ENCODE measurements at places on chromosomes 12 and 14.

- no peak for DNase-seq
Measured at GRCh38 chr14:71121711-71122110, 214.5 kb downstream of the PCNX1 start.

- no peak for DNase-seq
Measured at GRCh38 chr12:63410197-63410596, 258.1 kb downstream of the DPY19L2 start.

DNA sequence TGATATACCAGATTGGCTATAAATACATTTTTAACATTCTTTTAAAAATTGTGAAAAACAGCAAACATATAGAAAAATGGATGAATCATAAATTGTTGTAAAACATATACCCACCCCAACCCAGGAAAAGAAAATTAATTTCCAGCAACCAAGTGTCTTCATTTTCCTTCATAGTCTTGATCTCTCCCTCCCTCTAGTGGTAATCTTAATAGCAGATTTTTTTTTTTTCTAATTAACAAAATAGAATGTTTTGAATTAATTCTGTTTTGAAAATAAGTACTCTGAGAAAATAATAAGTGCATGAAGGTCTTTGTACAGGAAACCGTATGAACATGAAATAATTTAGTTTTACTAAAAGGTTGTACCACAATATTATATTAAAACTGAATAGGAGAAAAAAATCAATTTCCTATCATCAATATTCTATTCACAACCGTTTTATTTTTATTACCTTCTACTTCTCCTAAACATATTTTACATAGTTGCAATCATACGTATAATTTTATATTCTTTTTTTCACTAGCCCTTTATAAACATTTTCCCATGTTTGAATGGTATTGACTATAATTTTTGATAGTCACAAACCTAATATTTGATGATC lies 7.0 kb downstream of the ETNK1 start:
- no peak for DNase-seq

DNA sequence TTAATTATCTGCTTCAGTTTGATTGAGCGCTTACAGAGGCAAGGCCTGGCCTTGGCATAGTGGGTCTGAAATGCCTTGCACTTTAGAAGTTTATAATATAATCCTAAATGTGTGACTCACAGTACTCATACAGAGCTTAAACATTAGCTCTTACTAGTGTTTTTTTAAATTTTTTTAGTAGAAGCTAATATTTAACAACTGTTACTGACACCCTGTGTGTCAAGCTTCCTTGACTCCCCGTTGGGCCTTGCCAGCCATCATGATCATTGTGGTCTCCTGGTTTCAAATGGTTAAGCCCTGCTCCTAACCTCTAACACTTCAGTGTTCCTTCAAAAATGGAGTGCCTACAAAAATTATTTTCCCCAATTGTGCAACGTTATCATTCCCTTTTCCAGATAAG lies 126.9 kb downstream of the GALC start:
- DNase-seq = no peak

DNA sequence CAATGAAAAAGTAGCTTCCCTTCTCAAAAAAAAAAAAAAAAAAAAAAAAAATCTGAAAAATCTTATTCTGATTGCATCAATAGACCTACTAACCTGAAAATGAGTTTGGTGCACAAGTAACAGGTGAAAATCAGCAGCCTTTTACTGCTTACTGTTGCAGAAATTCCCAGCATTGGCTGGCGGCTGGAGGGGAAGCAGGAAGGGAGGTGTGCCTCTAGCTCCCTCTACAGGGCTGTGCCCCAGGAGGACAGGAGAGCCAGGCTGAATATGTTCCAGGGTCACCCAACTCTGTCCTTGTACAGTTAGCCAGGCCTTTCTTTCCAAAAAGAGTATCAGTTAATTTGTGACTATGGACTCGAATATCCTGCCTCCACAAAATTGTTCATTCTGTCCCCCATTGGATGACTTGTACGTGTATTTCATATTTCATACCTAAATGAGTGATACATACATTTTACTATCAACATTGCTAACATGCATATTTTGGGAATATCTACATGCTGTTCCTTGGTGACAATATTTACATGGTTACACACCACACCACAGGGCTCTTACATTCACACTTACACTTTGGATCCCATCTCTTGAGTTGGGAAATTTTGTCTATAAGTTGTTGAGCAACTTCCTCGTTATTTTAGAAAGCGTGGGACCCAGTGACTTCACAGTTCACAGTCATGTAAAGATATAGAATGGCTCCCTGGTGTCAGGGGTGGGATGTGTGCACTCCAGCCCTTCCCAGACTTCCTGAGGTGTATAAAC lies 124.8 kb downstream of the SAMD4A start:
- peak; percentile 35 for DNase-seq

GRCh38 chr14:36944307-36945010 lies 227.9 kb downstream of the SLC25A21 start:
- no peak for DNase-seq

GRCh38 chr14:59358102-59358501 lies 107.1 kb downstream of the GPR135 start:
- DNase-seq = no peak

DNA sequence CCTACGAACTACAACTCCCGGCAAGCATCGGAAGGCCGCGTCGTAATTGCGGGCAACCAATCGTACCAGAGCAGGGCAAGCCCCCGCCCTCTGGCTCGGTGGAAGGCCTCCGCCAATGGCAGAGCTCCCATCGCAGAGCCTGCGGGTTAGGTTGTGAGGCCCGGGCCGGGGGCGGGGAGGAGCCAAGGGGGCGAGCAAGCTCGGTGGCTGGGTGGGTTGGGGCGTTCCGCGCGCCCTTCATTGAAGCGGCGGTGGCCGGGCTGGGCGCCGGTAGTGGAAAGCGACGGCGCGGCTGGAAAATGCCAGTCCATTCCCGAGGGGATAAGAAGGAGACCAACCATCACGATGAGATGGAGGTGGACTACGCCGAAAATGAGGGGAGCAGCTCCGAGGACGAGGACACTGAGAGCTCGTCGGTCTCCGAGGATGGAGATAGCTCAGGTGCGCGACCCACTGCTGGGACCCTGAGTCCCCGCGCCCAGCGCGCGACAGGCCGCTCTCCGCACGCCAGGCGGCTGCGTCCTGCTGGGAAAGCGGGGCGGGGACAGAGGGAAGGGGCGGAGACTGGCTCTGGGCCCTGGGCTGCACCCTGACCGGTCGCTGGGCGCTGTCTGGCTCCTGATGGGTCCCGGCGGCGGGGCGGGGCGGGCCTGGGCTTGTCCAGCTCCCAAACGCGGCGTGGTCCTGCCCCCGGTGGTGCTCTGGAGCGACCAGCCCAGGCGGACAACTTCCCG lies at the start of gene BRMS1L:
BRMS1L (plus strand) TSS at position 121 of the 734 bp plus-strand sequence; CDS start at position 300, 179 bp downstream.
- DNase-seq = peak; percentile 94

GRCh38 chr14:69034612-69035262 lies 55.6 kb upstream of the ACTN1 start:
- no peak for DNase-seq

GRCh38 chr12:114741940-114742339 lies 58.0 kb upstream of the TBX3 start:
- DNase-seq = no peak

GRCh38 chr12:60921541-60921940 lies 1325.7 kb downstream of the SLC16A7 start:
- no peak for DNase-seq

DNA sequence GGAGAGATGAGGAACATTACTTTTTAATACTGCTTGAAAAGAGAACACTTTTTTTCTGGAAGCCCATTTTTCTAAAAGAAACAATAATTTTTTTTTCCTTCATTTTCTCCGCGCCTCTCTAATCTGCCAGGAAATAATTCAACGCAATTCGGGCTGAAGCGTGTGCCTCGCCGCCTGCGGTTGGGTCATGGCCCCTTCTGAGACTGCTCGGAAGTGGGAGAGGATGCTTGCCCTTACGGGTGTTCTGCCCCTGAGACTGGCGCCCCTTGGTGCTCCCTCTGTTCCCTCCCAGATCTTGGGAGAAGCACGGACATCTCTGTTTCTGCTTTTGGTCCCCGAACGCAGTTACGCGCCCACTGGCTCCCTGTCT lies 332 bp upstream of the TBC1D30 start:
- no peak for DNase-seq

GRCh38 chr12:47894652-47895051 lies 10.1 kb downstream of the VDR start:
- no peak for DNase-seq

DNA sequence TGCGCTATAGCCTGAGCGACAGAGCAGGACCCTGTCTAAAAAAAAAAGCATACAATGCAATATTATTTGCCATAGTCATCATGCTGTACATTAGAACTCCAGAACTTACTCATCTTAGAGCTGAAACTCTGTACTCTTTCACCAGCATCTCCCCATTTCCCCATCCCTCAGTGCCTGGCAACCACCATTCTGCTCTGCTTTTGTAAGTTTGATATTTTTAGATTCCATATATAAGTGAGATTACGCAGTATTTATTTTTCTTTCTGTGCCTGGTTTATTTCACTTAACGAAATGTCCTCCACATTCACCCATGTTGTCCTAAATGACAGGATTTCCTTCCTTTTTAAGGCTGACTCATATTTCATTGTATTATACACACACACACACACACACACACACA lies 121.8 kb downstream of the BBS10 start:
- DNase-seq = no peak

- DNase-seq = peak; percentile 73
Measured at GRCh38 chr14:96741151-96741977, 55.8 kb upstream of the VRK1 start.

GRCh38 chr12:91383099-91383498 lies 200.5 kb upstream of the DCN start:
- DNase-seq = no peak

DNA sequence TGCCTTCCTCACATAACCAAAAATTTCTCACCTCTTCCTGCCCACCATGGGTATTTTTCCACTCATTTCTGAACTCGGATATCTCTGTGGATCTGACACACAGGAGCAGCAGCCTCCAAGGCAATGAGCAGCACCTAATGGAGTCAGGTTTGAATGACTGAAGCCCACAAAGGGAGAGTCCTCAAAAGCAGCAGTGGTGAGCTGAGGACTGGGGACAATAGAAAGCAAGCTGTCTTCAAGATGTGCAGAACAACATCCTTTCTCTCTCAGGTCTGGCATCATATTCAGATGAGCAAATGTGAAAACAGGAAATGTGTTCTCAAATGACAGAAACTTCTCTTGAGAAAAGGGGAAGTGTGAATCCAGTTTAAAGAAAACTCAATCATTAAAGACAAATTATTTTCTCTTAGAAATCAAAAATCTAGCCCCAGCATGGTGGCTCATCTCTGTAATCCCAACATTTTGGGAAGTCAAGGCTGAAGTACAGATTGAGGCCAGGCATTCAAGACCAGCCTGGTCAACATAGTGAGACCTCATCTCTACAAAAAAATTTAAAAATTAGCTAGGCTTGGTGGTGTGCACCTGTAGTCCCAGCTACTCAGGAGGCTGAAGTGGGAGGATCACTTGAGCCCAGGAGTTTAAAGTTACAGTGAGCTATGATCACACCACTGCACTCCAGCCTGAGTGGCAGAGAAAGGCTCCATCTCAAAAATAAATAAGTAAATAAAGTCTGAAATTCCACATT lies 54.2 kb downstream of the C12orf42 start:
- no peak for DNase-seq

GRCh38 chr14:55416866-55417265 lies 5.2 kb upstream of the ATG14 start:
- DNase-seq = no peak

DNA sequence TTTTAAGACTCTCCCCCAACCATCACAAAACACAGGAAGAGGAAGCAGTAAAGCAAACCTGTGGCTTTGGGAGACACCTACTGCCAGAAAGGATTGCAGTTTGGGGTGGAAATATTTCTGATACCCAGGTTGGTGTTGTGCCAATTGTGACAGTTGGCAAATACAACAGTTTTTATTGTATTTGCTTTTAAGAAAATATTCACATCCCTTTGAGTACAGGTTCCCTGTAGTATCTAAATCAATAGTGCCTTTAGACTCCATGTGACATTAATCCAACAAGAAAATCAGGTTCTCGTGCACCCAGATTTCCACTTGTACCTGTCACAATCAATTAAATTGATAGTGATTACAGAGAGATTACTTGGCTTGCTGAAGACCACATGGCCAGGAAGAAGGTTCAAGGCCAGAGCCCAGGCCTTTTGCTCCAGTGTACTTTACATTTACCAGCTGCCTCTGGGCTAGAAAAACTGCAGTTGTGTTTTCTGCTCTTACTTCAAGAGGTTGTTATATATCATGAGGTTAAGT lies 361.2 kb downstream of the ATP23 start:
- no peak for DNase-seq

- DNase-seq = no peak
Measured at GRCh38 chr14:25215607-25216006, 165.7 kb upstream of the STXBP6 start.

- no peak for DNase-seq
Measured at GRCh38 chr14:58829594-58829993, 191.8 kb downstream of the DACT1 start.

GRCh38 chr12:21296751-21297406 lies 37.8 kb downstream of the SLCO1A2 start:
- no peak for DNase-seq

DNA sequence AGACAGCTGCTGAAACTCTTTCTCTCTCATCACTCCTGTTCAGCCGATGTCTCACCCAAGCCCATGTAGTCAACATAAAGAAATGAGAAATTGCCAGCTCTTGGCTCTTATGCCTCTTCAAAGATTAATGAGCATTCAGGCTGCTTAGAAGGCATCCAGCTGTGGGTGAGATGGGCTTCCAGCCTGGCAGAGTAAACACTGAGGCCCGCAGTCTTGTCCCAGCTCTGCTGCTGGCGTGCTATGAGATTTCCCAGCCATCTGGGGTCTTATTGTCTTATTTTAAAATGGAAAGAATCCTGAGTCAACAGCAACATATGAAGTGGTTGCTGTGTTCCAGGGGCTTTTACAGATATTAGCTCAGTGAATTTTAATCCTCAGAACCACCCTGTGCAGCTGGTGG lies 12.6 kb downstream of the RXYLT1 start:
- DNase-seq = no peak

- no peak for DNase-seq
Measured at GRCh38 chr14:25103271-25103670, 53.3 kb upstream of the STXBP6 start.

GRCh38 chr12:73413051-73413450 lies 1124.6 kb upstream of the ATXN7L3B start:
- DNase-seq = no peak

DNA sequence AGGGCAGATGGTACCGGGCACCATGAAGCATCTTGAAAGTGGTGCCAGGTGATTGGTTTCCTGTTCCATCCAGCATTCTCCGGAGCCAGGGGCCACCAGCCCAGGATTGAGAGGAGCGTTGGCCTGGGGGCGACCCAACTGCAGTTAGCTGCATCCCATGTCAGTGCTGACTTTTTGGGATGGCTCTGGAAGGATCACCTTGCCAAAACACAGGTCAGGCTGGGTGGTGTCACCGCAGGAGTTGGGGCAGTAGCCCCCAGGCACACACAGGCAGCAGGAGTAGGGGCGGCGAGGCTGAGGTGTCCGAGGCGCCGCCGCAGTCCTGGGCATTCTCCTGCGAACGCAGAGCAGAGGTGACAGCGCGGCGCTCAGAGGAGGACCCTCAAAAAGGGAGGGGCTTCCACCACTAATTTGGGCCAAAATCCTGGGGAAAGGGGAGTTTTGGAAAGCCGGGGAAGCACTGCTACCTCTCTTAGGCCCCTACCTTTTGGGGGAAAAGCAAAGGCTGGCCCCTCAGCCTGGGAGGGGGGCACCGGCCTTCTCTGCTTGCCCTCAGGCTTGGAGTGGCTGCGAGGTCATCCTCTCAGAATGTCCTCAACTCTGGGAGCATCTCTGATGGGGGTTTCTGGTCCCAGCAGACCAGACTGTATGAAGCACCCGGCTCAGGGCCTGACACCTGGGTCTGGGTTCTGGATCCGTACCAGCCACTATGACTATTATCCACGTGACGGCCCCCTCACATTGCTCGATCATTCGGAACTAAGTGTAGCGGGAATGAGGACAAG lies 26.7 kb upstream of the LRTM2 start:
- DNase-seq = no peak
